Peyer's patch (tissue), 4 donors: ENCODE measurements at places on chromosomes 6 and 20.

- no peaks in the 10 kb centered on the region for H3K36me3 ChIP-seq
- H3K27ac ChIP-seq: peak overlapping the region; percentile 67
- H3K4me3 ChIP-seq: no peak overlapping the region
- H3K4me1 ChIP-seq: no peaks in the 10 kb centered on the region
- DNase-seq: no peak
- no peaks in the 10 kb centered on the region for H3K27me3 ChIP-seq
Measured at GRCh38 chr6:129662980-129663431, 47.0 kb downstream of the ARHGAP18 start.

- no peak for DNase-seq
- no peak overlapping the region for H3K4me3 ChIP-seq
- H3K27me3 ChIP-seq: no peaks in the 10 kb centered on the region
- H3K36me3 ChIP-seq: no peaks in the 10 kb centered on the region
- H3K27ac ChIP-seq: no peak overlapping the region
- no peaks in the 10 kb centered on the region for H3K4me1 ChIP-seq
Measured at GRCh38 chr6:19465760-19466159, 371.4 kb upstream of the ID4 start.

GRCh38 chr6:51028276-51028675 is 209.6 kb downstream of the TFAP2B start:
- H3K36me3 ChIP-seq: no peaks in the 10 kb centered on the region
- H3K27ac ChIP-seq: no peak overlapping the region
- H3K4me1 ChIP-seq: no peaks in the 10 kb centered on the region
- H3K4me3 ChIP-seq: no peak overlapping the region

DNA sequence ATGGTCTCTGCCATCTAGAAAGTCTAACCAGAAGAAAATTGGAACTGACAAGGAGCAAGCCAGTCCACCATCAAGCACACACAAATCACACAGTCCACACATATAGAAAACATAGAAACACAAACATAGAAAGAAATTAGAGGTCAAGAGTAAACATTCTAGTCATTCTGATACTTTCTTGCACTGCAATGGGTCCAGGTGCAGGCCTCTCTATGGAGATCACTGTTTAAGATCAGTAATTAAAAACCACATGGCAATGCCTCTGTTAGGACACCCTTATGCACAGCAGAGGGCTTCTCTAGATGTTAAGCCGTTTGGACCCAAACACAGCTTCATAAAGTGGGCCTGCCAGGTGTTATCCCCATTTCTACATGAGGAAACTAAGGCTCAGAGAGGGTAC is 42.8 kb upstream of the SLC22A23 start:
- no peak overlapping the region for H3K4me3 ChIP-seq
- H3K27me3 ChIP-seq: no peaks in the 10 kb centered on the region
- no peak for DNase-seq
- H3K4me1 ChIP-seq: no peaks in the 10 kb centered on the region
- no peaks in the 10 kb centered on the region for H3K36me3 ChIP-seq

DNA sequence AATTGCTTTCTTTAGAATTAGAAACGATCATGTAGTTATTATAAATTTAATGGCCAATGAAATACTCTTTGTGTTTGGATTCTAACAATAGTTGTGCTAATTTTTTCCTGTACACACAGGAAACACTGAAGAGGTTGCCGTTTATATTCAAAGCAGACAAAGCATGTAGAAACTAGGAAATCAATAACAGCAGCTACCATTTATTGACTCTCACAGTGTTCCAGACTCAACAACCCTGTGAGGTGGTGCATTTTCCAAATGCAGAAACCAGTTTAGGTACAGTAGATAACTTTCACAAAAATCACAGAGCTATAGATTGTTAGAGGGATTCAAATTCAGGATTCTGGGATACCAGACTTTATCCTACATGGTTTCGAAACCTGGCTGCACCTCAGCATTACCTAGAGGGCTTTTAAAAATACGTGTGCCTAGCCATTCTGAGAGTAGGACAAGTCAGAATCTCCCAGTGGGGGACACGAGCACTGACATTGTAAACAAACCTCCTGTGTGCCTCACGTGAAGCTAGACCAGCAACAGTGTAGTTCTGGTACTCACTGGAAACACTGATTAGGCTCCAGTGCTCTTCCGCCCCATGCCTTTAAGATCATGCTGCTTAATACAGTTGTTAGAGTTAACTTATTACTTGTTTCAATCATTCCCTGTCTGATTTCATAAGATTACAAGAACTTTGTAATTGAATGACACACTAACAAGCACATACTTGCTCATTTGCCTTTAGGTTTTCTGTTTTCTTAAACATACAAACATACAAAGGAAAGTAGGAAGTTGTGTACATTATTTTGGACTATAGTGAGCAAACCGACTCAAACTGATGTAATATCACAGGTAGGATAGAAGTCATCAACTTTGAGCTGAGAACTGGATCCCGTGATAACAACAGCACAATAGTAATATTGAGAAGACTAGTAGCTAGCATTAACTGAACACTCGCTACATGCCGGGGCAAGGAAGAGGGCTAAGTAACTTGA is 65.8 kb downstream of the MAP3K4 start:
- H3K4me3 ChIP-seq: no peak overlapping the region
- no peak for DNase-seq
- H3K4me1 ChIP-seq: no peaks in the 10 kb centered on the region
- no peak overlapping the region for H3K27ac ChIP-seq
- H3K27me3 ChIP-seq: no peaks in the 10 kb centered on the region
- H3K36me3 ChIP-seq: no peaks in the 10 kb centered on the region

GRCh38 chr20:50266293-50267040 is 75.8 kb downstream of the CEBPB start:
- H3K4me3 ChIP-seq: no peak overlapping the region
- peak overlapping the region; percentile 60 for H3K27ac ChIP-seq
- no peaks in the 10 kb centered on the region for H3K27me3 ChIP-seq
